Chondrocyte (in vitro differentiated cells): ENCODE measurements at places on chromosomes 11 and 22. TPM values are rescaled to one million over a fixed set of nuclear protein-coding genes. Genes with fewer than 3 reads are reported as not detected.

Gene SCN4B
- total RNA-seq, result 0.28 to 0.42 TPM in 2 of 3 replicates, not detected in the other

- no peak for DNase-seq
Measured at GRCh38 chr22:50326225-50326955, 422 bp downstream of the DENND6B start.

Gene CYTH4
- not detected in 3 replicates for total RNA-seq

- DNase-seq, result no peak
Measured at GRCh38 chr11:33387581-33387980, 130.4 kb downstream of the HIPK3 start.

GRCh38 chr11:63518548-63518947 lies 12.7 kb downstream of the LGALS12 start:
- DNase-seq, result no peak

Gene WBP2NL
- not detected in 3 replicates for total RNA-seq

GRCh38 chr22:41808400-41808799 lies 7.9 kb downstream of the CCDC134 start:
- DNase-seq, result no peak

- DNase-seq, result peak; percentile 54
Measured at GRCh38 chr11:64546600-64546999, 44.4 kb upstream of the SLC22A12 start.

Gene SEC14L6
- 0.77 to 2.0 TPM (median 1.2 TPM) in 3 replicates for total RNA-seq

DNA sequence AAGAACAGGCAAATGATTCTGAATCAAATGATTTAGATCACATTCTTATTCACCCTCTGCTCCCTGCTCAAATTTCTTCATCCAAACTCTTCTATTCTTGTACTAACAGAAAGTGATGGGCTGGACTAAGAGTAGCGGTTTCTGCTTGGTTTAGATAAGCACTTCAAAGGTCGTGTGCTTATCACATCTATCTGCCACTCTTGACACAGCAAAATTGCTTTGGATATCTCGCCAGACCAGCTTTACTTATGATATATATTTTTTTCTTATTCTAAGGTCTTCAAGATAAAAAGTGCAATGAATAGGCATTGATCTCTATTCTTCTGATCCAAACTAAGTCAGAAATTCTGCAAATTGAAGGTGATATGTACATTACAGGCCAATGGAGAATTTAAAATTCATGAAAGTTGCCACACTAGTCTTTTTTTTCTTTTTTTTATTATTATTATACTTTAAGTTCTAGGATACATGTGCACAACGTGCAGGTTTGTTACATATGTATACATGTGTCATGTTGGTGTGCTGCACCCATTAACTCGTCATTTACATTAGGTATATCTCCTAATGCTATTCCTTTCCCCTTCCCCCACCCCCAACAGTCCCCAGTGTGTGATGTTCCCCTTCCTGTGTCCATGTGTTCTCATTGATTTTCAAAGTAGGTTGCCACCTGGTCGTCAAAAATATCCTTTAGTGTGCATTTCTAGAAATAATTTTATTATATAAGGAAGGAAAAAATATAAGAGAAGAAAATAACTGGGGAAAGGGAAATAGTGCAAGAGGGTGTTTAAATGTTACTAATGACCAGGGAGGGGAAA lies 1941.0 kb upstream of the RAG2 start:
- DNase-seq, result no peak
